Peyer's patch (tissue), 4 donors: ENCODE measurements at places on chromosomes 5 and 9. TPM values are rescaled to one million over a fixed set of nuclear protein-coding genes. Genes with fewer than 3 reads are reported as not detected.

DNA sequence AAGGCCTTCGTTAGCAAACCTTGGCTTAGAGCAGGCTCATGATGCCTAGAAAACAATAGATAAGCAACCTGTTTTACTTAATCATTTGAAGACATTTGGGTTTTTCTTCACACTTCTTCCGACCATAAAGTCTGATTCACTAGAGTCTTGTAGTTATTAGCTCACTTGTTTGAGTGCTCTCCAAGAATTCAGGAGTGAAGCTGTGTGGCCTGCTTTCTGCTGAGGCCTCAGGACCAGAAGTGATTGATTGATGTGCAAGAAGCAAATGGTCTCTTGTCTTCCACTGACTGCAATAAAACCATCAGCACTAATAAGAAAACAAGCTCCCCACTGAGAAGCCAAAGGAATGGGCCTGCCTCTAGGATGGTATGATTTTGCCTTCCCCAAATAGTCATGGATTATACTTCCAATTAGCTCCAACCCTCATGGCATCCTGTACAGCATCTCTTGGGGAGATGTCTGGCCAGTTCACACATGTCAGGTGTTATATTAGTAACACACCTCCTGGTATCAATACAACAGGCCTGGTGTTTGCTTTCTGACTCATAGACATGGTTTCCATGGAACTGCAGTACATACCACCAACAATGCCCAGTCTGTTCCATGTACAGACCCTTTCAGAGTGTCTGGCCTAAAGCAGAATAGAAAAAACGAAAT is 317.6 kb downstream of the CWC27 start:
- DNase-seq = no peak

DNA sequence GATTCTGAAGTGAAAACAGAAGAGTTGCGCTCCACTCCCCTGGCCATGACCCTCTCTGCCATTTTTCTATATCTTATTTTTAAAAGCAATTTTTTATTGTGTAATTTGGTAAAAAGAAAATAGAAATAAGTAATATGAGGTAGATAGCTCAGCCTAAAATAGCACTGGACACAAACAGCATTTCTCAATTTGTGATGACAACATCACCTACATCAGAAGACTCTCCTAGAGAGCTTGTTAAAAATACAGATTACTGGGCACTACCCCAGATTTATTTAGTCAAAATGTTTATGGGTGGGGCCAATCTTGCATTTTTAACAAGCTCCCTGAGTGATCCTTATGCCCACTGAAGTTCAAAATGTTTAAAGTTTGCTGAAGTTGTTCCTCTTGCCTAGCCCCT is 40.5 kb upstream of the CCDC112 start:
- no peak for DNase-seq

Gene MELK
- 3.3 TPM for total RNA-seq

GRCh38 chr5:149239917-149240316 is 31.7 kb upstream of the AFAP1L1 start:
- DNase-seq = no peak
